ENCODE measurements at places on chromosomes 3 and 15.

DNA sequence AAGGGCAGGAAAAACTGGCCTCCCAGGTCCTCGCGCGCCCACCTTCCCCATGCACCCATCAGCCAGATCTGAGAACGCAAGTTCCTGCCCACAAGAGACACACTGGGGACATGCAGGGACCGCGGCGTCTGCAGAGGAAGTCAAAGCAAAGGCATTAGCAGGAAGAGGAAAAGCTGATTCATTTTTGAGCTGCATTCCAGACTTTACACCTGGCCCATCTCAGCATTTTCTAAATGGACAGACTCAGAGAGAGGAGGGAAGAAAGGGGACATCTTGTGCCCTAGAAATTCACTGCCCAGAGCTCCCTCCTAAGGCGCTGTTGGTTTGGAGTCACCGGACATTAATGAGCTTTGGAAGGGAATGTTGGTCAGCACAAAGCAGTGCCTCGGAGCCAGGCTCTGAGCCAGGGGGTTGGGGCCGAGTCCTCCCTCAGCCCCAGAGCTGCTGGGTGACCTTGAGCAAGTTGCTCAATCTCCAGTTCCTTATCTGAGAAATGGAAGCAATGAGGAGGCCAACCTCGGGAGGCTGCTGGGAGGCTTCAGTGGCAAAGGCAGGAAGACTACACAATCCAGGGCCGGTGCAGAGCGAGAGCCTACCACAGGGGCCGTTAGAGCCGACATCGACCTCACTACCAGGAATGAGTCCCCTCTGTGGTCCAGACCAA lies 150.5 kb upstream of the IQSEC1 start:
- DNase-seq, result peak; percentile 75

GRCh38 chr3:128784843-128785242 lies 58.9 kb downstream of the RAB7A start:
- DNase-seq, result no peak

DNA sequence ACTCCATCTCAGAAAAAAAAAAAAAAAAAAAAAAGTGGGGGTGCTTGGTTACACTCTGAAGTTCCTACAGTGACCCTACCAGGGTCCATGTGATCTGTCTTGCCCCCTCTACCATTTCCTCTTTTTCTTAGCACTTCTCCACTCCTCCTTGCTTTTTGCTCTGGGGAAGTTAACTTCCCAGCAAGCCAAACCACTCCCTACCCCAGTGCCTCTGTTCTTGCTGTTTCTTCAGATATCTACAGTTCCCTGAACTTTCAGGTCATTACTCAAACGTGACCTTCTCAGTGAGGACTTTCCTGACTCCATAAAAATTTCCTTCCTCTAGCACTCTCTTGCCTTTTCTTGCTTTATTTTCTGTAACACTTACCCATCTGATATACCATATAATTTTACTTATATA lies 61.1 kb upstream of the GCNT3 start:
- DNase-seq, result no peak

- no peak for DNase-seq
Measured at GRCh38 chr15:61521953-61522352, 292.9 kb upstream of the RORA start.

DNA sequence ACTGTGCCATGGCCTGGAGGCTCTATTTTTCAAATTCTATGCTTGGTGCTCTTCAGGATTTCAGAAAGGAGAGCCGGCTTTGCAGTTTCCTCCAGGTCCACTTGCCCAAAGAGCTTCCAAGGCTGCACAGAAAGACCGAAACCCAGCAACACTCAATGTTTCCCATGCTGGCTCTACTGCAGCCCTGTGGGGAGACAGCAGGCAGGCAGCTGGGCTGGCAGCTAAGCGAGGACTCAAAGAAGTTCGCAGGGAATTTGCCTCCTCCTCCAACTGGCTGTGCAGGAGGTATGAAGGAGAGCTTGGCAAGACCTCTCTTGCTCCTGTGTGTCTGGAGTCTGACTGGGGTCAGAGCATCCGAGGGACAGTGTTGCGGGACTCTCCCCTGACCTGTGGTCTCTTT lies 17.4 kb upstream of the ITGA11 start:
- DNase-seq, result no peak

GRCh38 chr15:62622775-62623174 lies 419.8 kb upstream of the TPM1 start:
- no peak for DNase-seq

DNA sequence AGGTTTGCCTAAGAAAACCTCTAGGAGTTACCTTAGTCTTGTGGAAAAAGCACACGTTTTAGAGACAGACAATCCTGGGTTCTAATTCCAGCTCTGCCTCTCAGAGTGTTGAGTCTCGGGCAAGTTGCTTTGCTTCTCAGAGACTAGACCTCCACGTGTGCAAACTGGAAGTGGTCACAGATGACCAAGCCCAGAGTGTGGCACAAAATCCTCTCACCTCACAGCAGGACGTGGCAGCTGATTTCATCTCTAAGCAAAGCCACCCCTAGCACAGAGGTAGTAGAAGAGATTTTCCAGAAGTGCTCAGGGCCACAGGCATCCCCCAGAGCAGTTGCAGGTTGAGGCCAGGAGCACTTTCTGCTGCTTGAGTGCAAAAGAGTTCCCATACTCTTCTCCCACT lies 79.2 kb downstream of the CD47 start:
- no peak for DNase-seq

- no peak for DNase-seq
Measured at GRCh38 chr3:31166249-31166885, 271.9 kb upstream of the GADL1 start.

DNA sequence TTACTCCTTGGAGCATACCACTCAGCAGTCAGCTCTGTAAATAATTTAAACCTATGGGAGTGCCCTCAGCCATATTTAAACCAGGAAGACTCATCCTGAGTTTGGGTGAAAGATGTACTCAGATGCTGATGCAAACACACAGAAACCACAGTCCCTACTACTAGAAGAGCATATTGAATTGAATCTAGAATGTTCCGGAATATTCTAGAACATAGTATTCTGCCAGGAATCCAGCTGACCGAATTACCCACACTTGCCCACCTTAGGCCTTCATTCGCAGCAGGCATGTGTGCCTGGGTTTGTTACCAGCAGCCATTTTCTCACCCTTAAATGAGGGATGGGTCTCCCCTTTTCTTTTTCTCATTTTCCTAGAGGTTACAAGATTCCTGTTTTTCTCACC lies 202.4 kb upstream of the ICE2 start:
- DNase-seq, result no peak

- DNase-seq, result no peak
Measured at GRCh38 chr3:138569090-138569489, 25.0 kb downstream of the CEP70 start.

GRCh38 chr3:141246224-141246957 lies 14.8 kb downstream of the PXYLP1 start:
- no peak for DNase-seq

DNA sequence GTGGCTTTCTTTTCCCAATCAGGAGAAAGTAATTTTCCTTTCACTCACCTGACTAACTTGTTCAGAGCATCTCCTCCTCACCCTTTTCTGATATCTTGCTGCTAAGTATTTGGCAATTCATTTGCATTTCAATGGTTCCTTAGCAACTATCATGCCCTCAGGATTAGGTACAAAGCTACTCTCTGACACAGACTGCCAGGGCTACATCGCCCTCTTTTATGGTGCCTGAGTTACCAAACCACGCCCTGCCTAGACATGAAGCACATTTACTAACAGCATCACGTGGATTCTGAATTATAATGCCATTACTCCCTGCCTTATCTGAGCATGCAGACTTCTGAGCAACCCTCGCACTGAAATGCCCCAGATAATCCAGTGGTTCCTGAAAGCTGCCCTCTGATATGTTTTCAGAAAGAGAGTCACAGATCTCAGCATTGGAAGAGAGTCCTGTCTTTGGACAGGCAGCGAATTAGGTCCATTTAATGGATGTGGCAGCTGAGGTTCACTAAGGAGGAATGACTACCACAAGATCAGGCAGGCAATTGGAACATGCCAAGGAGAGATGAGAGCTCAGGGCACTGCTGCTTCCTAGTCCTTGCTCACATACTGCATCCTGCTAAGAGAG lies 14.5 kb downstream of the EPHB1 start:
- DNase-seq, result no peak

DNA sequence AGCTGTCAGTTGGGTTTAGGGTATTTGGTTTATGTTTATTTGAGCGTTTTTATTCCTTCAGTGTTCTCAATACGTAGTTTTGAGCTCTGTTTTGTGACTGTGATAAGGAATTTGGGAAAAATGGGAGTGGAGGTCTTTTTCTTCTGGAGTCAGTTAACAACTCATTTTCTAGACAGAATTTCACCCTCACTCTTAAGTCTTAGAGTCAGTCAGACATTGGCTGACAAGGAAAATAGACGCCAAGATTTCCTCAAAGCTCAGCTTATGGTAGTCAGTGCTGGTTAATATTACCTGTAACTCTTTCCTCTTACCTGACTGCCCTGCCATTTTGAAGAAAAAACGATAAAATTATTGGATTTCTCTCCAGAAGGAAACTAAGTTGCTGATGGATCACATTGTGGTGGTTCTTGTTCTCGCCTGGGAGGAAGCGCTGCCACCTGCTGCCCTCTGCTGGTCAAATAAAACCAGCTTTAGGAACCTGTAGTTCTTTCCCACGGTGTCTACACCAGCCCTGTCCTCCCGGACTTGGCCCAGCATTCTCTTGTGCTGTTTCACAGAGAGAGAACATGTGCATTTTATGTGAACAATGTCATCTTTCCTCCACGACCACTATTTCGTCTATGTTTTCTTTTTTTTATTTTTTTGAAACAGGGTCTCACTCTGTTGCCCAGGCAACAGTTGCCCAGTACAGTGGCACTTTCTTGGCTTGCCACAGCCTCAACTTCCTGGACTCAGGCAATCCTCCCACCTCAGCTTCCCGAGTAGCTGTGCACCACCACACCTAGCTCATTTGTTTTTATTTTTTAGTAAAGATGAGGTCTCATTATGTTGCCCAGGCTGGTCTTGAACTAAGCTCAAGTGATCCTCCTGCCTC lies 41.4 kb upstream of the UMPS start:
- peak; percentile 85 for DNase-seq

GRCh38 chr15:74130155-74130848 lies at the start of gene ISLR2:
TSS of gene ISLR2 (plus strand) at chr15:74130586. CDS start at chr15:74132755, 2,169 bp downstream.
- no peak for DNase-seq

DNA sequence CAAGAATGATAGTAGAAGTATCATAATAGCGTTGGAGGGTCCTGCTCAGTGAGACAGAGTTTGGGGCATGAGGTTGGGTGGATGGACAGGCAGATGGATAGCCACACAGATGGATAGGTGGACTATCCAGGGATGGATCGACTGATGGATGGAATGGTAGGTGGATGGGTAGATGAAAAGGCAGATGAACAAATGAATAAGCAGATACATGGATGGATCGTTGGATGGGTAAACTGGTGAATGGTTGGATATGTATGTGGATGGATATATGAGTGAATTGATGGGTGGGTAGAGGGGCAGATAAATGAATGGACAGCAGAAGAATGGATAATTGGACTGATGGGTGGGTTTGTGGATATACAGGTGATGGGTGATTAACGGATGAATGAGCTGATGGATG lies 9.5 kb downstream of the CPNE9 start:
- DNase-seq, result no peak

GRCh38 chr3:77412584-77412983 lies 372.7 kb downstream of the ROBO2 start:
- DNase-seq, result no peak

DNA sequence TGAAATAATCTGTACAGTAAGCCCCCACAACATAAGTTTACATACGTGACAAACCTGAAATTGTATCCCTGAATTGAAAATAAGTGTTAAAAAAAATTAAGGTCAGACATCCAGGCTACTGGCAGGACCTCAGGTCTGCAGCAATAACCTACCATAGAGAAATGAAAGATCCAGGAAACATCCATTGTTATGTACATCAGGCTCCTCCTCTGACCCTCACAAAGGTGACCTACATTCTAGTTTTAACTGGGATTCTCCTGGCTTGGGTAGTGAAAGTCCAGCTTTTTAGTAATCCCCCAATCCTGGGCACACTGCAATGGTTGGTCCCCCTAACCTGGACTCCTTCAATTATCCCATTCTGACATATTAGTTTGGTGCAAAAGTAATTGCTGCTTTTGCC lies 749.6 kb upstream of the LMCD1 start:
- DNase-seq, result no peak

GRCh38 chr3:106168962-106169750 lies 300.3 kb upstream of the CBLB start:
- DNase-seq, result no peak

- no peak for DNase-seq
Measured at GRCh38 chr3:169028716-169029115, 634.8 kb downstream of the MECOM start.

DNA sequence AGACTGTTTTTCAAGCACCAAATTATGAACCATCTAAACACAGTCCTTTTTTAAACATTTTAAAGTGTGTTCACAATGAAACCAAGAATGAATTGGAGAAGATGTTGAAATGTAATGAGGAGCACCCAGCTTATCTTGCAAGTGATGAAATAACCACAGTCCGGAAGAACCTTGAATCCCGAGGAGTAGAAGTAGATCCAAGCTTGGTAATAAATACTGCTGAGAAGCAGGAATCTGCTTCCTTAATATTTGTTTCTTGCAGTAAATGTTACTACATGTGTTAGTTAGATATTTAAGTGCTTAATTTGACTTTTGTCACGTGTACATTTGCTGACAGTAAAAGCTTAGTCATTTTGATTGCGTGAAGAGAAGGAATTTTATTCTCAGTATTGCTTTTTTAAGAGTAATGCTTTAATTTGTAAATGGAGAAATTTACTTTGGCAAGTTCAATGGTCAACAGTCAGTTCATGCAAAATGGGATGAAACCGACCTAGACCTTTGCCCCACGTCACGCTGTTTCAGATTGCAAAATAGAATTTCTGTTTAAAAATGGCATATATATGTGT lies 69.8 kb downstream of the OPA1 start:
- peak; percentile 71 for DNase-seq

DNA sequence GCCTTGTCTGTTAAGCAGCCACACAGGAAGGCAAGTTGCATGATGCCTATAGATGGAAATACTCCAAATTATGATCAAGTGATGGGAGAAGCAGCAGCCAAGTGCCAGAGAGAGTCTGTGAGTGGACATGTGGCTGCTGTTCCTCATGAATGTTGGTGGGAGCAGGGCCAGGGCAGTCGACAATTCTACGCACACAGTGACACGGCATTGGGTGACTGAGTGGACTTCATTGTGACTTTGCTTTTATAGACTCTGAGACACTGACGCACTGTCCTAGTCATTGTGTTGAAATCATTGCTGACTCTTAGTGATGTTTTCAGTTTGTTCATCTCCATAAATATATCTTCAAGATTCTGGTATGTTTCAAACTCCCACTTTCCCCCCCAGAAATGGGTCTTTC lies 246.3 kb upstream of the SEMA6D start:
- DNase-seq, result no peak
